ENCODE measurements at places on chromosomes 7 and 10.
A peak's percentile ranks its signal among the peaks of the same experiment; 100 is the strongest.

DNA sequence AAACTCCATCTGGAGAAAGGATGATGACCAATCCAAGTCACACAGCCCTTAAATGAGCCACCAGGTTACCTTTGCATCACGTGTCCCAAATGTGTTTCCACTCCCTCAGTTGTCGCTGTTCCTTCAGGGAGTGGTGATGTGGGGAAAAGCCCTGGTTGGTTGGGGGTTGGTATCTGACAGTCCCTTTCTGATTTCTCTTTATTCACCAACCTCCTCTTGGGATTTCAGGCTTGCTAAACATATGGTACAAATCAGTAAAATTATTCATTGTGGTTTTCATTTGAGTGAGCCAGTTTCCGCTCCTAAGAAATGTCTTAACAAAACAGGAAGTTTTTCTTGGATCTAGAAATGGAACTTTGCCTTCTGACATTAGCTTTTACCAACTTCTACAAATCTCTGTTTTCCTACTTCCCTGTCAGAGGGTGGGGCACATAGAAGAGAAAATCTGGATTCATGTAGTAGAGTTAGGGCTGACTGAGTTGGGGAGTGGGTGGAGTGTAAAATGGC, 40.0 kb upstream of the KMT2E start:
- no peak for DNase-seq

DNA sequence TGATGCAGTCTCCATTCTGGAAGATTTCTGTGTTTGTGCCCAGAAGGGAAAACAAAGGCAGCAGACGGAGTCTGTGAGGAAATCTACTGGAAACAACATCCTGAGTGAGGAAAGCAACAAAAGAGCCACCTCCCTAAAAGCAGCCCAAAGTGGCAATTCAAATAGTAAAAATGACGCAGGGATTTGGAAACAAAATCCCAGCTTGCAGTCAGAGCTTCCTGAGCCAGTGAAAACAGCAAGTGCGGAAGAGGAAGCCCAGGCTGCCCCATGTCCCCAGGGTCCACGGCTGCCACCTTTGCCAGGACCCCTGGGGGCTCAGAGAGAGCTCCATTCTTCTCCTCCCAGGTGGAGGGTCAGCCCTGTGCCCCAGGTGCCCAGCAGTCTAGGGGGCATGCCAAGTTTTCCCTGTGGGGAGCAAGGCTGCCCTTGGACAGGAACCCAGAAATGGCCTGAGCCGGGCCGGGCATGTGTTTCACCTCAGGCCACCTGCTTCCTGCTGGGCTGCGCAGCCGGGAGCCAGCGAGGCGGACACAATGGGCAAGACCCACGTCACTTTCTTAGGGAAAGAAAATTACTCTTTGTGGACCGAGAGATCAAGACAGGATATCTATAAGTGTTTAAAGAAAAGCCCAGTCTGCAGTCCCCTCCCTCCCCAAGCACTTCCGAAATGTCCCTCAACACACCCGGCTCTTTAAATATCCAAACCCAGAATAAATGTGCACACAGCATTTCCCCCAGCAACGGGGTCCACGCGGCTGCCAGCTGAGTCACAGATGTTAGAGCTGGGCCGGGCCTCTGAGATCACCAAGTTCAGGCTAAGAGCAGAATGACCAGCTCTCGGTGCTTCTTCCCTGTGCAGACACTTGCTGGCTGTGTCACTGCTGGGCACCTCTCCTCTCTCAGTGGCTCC, 231.1 kb downstream of the ARHGAP12 start:
- DNase-seq = no peak

DNA sequence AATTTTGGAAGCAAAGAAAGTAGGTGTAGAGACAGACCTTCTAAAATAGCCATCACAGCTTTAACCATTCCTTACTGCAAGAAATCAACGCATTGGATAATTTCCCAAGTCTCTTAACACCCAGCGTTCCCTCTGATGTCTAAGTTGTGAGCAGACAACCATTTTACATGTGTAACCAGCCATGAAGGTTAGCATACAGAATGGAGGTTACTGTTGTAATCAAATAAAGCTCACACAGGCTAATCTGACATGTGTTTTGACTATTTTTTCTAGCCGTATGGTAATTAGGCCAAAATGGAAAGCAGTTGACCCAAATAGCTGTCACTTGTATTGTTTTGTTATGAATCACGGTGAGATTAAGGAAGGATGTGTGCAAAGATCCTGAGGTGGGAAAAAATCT, 336.4 kb downstream of the RNLS start:
- no peak for DNase-seq

- DNase-seq = no peak
These were observed 109.5 kb upstream of the HABP2 start for GRCh38 chr10:113443141-113443925.

DNA sequence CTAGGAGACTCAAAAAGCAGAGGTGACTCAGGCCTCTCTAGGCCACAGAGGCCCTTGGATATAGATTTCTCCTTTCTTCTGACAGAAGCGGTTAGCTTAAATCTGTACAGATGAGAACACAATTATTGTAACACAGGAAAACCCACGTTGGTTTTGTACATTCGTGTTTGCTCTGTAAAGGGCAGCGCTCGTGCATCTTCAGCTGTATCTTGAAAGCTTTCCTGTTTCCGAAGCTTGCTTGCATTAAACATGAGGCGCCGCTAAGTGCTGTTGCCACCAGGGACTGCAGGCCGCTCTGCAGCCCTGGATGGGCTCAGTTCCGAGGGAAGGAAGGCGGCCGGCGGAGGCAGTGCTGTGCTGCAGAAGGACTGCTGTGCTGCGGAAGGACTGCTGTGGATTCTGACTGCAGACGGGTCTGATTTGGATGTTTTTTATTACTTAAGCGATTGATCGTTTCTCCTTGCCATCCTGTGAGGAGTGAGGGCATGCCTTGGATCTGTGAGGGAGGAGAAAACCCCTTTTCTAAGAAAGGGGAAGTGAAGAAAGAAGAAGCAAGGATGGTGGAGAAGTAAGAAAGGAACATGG, 53.3 kb downstream of the FHIP2A start:
- DNase-seq = peak; percentile 8

- no peak for DNase-seq
These were observed 127.6 kb downstream of the OAT start for GRCh38 chr10:124291001-124291701.

GRCh38 chr7:75734586-75735458, 3.9 kb downstream of the HIP1 start:
- DNase-seq = no peak
